ENCODE measurements at places on chromosomes 7 and 10.
A peak's percentile ranks its signal among the peaks of the same experiment; 100 is the strongest.

DNA sequence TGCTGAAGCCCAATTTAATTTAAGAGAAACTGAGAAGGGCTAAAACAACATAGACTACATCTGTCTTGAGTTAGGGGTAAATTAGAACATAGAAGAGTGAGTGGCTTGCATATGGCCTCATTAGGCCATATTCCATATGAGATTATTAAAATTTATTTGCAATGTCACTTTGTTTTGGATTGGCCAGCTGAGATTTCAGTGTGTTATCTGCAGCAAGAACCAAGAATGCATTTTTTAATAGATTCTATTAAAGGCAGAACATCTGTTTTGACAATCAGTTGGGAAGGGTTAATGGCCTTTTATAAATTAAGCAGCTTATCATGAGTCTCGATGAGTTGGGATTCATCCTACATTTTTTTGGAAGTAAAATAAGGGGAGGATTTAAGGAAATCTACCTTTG is 236.2 kb downstream of the DGKB start:
- no peak for DNase-seq

GRCh38 chr10:132363921-132364593 is 32.1 kb downstream of the LRRC27 start:
- DNase-seq, result peak; percentile 56

- DNase-seq, result no peak
These were observed 73.0 kb downstream of the MICU1 start for GRCh38 chr10:72552857-72553256.

- no peak for DNase-seq
These were observed 82.2 kb upstream of the GPR22 start for GRCh38 chr7:107387573-107388219.

GRCh38 chr7:69020536-69020935 is 577.7 kb upstream of the AUTS2 start:
- DNase-seq, result no peak

DNA sequence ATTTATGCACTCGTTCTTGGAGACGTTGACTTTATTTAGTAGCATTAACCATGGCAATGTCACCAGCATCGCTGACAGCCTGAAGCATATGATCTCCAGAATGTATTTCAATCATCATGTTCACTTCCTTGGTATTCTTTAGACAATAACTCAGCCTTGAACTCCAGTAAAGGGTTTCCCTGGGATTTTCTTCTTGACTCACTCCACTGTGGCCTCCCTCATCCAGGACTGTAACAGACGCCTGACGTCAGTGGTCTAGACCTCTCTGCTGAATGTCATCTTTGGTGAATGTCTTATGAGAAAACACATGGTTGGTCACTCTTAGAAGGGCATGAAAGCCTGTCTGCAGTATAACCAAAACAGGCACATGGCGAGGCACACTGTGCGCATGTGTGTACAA is 64.4 kb downstream of the EGFR start:
- no peak for DNase-seq

DNA sequence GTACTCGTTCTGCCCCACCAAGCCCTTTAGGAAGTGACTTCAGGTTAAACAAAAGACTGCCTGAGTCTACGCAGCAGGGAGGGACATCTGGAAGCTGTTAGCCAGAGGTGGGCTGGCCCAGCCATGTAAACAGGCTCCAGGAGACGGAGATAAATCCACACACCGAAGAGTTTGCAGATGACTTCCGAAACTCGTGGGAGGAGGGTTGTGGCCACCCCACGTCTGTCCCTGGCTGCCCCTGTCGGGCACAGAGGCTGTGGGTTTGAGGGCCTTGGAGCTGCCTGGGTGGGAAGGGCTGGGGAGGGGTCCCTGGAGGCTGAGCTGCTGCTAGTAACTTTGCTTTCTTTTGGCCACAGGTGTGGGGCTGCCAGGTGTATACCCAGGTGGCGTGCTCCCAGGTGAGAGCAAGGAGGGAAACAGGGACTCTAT is 15.6 kb downstream of the ELN start:
- no peak for DNase-seq

DNA sequence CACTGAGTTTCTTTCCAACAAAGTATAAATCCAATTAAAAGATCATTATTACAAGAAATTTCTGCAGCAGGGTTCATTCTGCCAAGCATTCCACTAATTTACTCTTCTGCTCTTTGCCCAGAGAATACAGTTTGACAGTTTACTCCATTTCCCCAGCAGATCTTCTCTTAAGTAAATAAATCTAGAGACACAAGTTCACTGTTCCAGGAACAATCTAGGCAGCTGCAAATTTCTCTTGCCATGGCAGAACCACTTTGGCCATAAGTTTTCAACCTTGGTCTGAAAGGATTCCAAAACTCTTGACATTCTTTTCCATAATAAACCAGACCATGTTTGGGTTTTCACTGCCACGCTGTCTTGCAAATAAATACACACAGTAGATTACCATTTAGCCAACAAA is 11.5 kb downstream of the RGS10 start:
- no peak for DNase-seq

DNA sequence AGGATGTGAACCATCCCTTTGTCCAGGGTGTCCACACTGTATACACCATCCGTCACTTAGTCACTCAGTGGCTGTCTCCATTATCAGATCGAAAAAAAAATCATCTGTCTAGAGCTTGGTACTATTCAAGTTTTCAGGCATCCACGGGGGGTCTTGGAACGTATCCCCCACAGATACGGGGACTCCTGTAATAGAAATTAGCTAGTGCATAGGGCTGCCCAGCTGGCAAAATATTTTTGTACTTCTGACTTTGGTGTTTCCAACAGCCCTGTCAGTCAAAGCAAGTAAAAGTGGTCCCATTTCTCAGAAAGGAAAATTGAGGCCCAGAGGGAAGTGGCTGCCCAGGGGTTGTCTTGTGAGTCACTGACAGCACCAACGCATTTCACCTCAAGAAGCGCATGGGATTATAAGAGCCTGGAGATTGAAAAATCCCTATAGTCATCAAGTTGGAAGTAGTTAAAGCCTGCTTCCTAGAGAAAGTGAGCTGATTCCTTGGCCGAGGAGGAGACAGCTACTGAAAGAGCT is 52.1 kb upstream of the SLC29A3 start:
- DNase-seq, result no peak

GRCh38 chr10:100356067-100357017 is 9.3 kb downstream of the SCD start:
- DNase-seq, result no peak

DNA sequence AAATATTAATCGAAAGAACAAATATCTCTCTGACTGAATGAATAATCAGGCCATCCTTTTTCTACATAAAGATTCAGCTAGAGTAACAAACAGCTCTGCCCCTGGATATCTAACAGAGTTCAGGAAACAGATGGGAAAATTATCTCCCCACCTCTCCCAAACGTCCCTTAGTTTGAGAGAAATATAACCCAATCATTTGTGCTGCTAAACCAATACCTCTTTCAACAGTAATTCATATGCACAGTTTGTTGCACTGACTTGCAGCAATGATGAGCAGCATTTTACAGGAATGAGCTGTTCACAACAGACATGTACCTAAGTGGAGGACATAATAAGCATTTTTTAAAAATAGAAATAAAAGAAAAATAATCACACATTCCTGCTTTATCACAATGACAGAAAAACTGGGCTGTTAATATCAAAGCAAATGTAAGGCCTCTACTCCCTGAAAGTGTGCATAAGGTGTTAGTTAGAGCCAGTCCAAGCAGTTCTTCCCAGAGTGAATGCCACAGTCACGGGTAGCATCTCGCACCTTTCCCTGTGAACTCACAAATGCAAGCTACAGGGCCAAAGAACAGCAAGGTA is 2.3 kb downstream of the CREB3L2 start:
- DNase-seq, result no peak
